ENCODE measurements at places on chromosomes 12 and 14.

GRCh38 chr12:54416687-54417603 lies 2.1 kb downstream of the ITGA5 start:
- DNase-seq: no peak

GRCh38 chr12:123113026-123113425 lies 37.9 kb downstream of the PITPNM2 start:
- no peak for DNase-seq

GRCh38 chr14:93263416-93263815 lies 56.4 kb downstream of the UBR7 start:
- no peak for DNase-seq

DNA sequence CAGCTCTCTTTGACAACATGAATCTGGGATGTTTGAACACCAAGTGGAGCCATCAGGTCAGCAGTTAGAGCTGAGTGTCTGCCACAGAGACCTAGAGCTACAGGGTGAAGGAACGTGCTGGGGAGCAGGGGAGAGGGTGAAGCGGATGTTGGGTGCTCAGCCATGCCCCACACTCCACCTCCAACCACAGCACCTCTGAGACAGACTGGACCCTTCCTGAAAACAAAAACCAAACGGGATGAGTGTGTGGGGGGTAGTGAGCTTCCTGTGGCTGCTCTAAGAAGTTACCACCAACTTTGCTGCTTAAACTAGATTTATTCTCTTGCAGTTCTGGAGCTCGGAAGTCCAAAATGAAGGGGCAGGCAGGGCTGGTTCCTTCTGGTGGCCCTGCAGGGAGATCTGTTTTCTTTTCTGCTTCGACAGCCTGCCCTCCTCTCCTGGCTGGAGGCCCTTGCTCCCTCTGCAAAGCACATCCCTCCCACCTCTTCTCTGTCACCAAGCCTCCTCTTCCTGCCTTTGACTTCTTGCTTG lies 5.6 kb upstream of the GOLGA3 start:
- DNase-seq: peak; percentile 35

DNA sequence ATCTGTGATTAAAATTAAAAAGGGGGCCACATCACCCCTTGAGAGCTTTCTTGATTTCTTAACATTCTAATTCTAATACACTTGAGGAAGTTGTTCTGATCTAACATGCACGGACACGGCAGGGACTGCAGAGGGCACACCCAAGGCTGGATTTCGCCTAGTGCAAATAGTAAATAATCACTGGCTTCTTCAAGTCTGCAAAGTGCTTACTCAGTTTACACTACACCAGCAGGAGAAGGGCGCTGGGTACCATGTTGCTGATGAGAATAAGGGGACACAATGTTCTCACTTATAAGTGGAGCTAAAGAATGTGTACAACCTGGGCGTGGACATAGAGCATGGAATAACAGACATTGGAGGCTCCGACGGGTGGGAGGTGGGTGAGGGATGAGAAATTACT lies 34.2 kb downstream of the TBX5 start:
- no peak for DNase-seq

- DNase-seq: no peak
Observed at GRCh38 chr14:54834081-54834480, 68.5 kb downstream of the GCH1 start.

GRCh38 chr12:116726694-116727093 lies 11.2 kb downstream of the SPRING1 start:
- DNase-seq: no peak

- no peak for DNase-seq
Observed at GRCh38 chr12:130026608-130027176, 122.9 kb upstream of the TMEM132D start.

- no peak for DNase-seq
Observed at GRCh38 chr12:43758247-43758727, 303 bp downstream of the PUS7L start.

GRCh38 chr12:6697584-6698351 lies 2.8 kb downstream of the PIANP start:
- DNase-seq: no peak

- no peak for DNase-seq
Observed at GRCh38 chr12:20101046-20101445, 267.3 kb upstream of the PDE3A start.

GRCh38 chr12:1369938-1370500 lies 224.4 kb downstream of the FBXL14 start:
- DNase-seq: no peak

- DNase-seq: no peak
Observed at GRCh38 chr14:95759941-95760340, 46.0 kb upstream of the TCL1A start.

DNA sequence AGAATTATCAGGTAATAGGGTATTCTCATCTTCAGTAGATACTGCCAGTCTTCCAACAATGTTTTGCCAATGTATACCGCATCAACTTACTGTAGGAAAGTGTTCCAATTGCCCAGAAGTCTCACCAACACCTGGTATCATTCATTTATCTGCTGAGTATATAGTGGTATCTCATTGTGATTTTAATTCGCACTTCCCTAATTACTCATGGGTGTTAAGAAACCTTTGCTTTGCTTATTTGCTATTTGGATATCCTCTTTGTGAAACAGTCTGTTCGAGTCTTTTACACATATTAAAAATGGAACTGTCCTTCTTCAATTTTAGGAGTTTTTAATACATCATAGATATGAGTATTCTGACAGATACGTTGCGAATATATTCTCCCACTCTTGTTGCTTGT lies 6.1 kb downstream of the TM7SF3 start:
- no peak for DNase-seq

GRCh38 chr12:55718015-55718414 lies 2.2 kb downstream of the BLOC1S1 start:
- no peak for DNase-seq

- no peak for DNase-seq
Observed at GRCh38 chr14:22600027-22600426, 1.9 kb downstream of the ABHD4 start.

- DNase-seq: no peak
Observed at GRCh38 chr12:66045506-66045905, 85.0 kb downstream of the LLPH start.

DNA sequence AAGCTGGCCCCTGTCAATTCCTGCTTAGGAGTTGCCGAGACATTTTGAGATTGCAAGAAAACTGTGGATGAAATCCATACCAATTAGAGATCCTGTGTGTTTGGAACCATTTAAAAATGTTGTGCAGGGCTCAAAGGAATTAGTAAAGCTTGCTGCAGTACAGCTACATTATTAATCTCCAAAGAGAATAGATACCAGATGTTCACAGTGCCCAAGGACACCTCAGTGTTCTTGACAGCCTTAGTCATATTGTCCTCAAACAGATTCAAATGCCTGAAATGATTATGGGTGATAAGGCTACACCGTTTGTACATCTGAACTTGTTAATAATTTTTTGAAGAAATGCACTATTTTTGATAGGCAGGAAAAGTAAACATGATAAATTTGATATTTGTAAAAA lies 164.6 kb downstream of the MSRB3 start:
- DNase-seq: no peak

- no peak for DNase-seq
Observed at GRCh38 chr12:93090731-93091172, 161.7 kb upstream of the EEA1 start.

GRCh38 chr12:25615119-25615518 lies 62.0 kb upstream of the LMNTD1 start:
- no peak for DNase-seq

DNA sequence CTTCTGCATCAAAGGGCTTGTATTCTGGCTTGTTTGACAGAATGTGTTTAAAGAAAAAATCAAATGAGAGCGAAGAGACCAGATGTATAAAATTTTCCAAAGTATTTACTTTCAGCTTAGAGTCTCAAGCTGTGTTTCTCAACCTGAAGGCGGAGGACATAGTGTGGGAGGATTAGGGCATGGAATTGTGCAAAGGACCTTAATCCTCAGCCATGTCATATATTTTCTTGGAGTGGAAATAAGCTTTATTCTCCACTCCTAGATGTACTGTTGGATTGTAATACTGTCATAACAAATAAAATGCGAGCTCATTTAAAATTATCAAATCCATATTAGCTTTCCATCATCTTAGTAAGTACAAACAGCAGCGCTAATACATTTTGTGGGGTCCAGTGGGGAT lies 154.0 kb downstream of the PAH start:
- no peak for DNase-seq

DNA sequence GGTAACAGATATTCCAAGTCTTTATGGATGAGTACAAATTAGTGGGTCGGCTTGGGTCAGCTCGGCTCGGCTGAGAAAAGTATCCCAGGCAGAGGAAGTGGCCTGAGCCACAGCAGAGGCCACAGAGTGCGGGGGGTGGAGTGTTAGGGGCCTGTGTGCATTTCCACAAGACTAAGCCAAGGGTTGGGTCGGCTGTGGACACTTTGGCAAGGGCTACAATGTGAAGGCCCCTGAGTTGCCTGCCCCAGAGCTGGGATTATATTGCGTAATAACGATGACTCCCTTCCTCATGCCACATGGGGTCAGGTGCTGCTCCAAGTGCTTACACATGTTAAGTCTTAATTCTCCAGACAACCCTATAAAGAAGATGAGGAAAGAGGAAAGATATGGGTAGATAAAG lies 11.4 kb downstream of the EVL start:
- DNase-seq: no peak

GRCh38 chr12:49327887-49328286 lies 4.8 kb downstream of the TROAP start:
- DNase-seq: no peak

- no peak for DNase-seq
Observed at GRCh38 chr14:31761325-31761724, 200.1 kb downstream of the NUBPL start.

- no peak for DNase-seq
Observed at GRCh38 chr12:112362310-112362709, 19.9 kb downstream of the HECTD4 start.

DNA sequence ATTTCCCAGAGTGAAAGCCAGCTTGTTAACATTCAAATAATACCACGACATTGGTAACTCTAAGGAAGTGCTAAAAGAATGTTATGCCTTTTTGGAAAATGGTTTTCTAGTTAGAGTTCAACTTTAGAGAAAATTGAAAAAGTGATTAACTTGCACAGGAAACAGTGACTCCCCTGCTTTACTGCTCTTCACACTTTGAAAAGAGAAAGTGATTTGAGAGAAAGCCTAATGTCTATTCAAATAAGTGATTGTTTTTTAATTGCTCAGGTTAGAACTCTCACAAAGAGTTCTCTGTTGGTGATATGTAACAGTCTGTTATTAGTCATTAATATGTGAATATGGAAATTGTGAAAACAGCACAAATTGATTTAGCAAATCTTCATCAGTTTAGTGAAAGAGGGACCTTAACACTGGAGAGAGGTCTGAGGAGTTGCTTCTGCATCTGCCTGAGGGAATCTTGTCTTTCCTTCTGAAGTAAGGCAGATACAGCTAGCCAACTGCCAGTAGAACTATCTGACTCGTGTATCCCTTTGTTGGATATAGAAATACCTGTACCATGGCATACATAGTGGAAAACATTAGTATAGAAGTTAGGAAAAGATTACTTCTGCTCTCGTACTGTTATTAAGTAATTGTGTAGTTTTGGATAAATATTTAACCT lies 25.5 kb downstream of the ATF7IP start:
- peak; percentile 41 for DNase-seq

- DNase-seq: no peak
Observed at GRCh38 chr12:97335115-97335514, 127.5 kb upstream of the RMST start.

GRCh38 chr14:22325676-22326400 lies 263.2 kb downstream of the DAD1 start:
- DNase-seq: no peak

- no peak for DNase-seq
Observed at GRCh38 chr14:46487582-46488350, 163.8 kb downstream of the RPL10L start.

DNA sequence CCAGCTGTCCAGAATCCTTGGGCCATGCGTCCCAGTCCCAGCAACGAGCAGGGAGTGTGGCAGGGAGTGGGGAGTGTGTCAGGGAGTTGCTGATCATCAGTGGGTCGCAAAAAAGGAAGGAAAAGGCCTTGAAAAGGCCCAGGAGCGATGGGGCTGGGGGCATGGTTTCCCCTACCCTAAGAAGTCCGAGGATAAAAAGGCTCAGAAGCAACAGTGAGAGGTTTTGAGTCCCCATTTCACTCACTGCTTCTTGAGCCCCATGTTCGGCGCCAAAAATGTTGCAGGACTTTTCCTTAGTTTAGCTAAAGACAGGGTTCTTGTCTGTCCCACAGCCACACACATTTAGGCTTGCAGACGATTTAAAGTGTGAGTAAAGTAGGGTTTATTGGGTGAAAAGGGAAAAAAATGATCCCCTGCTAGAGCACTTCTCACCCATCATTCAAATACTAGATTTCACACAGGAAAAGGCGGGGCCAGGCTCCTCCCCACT lies 189.5 kb downstream of the KCNC2 start:
- no peak for DNase-seq

DNA sequence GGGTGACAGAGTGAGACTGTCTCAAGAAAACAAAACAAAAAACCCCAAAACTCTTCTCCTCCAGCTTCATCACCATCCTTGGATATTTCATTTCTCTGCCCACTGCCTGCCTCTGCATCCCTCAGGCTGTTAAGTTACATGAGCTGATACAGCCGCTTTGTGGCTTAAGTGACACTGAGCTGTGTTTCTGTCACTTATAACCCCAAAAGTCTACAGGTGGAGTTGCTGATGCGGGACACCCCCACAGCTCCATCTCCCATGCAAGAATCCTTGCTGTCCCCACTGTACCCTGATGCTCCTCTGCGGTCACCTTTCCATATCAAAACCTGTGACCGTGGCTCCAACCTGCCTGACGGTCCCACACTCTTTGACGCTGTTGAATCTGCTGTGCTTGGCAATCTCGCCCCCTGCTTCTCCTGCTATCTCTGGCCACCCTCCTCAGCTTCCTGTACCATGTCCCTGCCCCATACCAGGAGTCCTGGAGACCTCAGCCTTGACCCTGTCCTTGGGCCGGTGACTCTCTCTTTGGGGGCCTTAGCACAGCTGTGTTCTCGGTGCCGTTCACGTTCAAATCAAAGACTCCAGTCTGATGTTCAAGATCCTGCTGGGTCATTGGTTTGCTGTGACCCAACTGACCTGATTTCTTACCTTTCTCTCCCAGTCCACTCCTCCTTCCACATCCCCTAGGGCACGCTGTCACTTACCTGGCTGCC lies 20.3 kb downstream of the HVCN1 start:
- DNase-seq: no peak

- DNase-seq: no peak
Observed at GRCh38 chr12:69099201-69099837, 140.1 kb upstream of the CPSF6 start.

Measured in CD4-positive, alpha-beta memory T cell (primary cell).